ENCODE measurements at places on chromosomes 3 and 15. TPM values are rescaled to one million over a fixed set of nuclear protein-coding genes. Genes with fewer than 3 reads are reported as not detected.

FSIP1 gene
- 8.1 TPM for total RNA-seq

SERF2 gene
- 578 TPM for total RNA-seq

HCLS1 gene
- 0.45 TPM for total RNA-seq

SH3GL3 gene
- total RNA-seq = 1.4 TPM

SEMA3F gene
- total RNA-seq = 5.8 TPM

STAB1 gene
- total RNA-seq = 0.16 TPM

MCF2L2 gene
- 1.5 TPM for total RNA-seq

IGF2BP2 gene
- 141 TPM for total RNA-seq

CCDC80 gene
- total RNA-seq = 49.8 TPM

- no peak for DNase-seq
- no peaks in the 10 kb centered on the region for H3K27me3 ChIP-seq
- H3K4me3 ChIP-seq = no peak overlapping the region
Observed at GRCh38 chr3:12465836-12466225, 18.4 kb upstream of the TSEN2 start.

GRCh38 chr3:133712017-133712416 is 34.2 kb upstream of the TF start:
- no peak overlapping the region for H3K4me3 ChIP-seq
- no peak overlapping the region for H3K27ac ChIP-seq
- peaks cover 43% of the 10 kb centered on the region for H3K27me3 ChIP-seq
- DNase-seq = no peak

- no peak overlapping the region for H3K27ac ChIP-seq
- no peak overlapping the region for H3K4me3 ChIP-seq
Observed at GRCh38 chr3:12046406-12046805, 42.2 kb downstream of the SYN2 start.

DNA sequence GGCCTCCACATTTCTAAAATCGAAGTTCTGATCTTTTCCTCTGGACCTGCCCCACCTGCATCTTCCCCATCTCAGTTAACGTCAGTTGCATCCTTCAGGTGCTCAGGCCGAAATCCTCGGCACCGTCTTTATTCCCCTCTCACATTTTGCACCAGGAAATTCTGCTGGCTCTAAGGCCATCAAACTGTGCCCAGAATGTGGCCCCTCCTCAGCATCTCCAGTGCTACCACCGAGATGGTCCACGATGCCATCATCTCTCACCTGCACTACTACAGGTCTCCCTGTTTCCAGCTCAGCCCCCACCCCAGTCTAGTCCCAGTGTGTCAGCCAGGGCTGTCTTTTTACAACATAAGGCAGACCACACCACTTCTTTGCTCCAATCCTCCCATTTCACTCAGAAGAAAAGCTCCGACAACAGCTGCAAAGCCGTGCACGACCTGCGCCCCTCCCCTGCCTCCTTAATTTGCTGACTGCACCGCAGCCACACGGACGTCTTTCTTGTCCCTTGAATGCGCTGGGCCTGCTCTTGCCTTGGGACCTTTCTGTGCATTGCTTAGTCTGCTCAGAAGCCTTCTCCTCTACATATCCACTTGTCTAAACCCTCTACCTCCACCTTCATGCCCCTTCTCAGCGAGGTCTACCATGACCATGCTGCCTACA is 14.4 kb downstream of the MUC20 start:
- no peak overlapping the region for H3K27ac ChIP-seq
- no peaks in the 10 kb centered on the region for H3K27me3 ChIP-seq
- no peak overlapping the region for H3K4me3 ChIP-seq
- no peak for DNase-seq
- no peaks in the 10 kb centered on the region for H3K36me3 ChIP-seq

DNA sequence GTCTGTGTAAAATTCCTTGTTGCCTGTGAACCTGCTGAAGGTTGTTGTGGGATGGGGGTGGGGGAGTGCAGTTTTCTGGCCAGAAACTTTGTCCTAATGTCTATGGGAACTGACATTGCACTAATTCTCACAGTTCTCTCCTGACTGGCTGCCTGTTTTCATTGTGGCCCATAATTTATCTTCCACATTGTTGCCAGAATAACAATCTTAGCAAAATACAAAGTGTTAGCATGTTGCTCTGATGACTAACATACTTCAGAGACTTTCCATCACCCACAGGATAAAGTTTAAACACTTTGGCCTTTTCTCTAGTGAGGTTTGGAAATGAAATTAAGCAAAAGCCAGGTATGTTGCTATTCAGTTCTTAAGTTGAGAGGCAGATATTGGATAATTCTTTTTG is 81.4 kb upstream of the TBC1D5 start:
- no peaks in the 10 kb centered on the region for H3K27me3 ChIP-seq
- H3K4me1 ChIP-seq = no peaks in the 10 kb centered on the region
- H3K36me3 ChIP-seq = no peaks in the 10 kb centered on the region
- no peak overlapping the region for H3K4me3 ChIP-seq

DNA sequence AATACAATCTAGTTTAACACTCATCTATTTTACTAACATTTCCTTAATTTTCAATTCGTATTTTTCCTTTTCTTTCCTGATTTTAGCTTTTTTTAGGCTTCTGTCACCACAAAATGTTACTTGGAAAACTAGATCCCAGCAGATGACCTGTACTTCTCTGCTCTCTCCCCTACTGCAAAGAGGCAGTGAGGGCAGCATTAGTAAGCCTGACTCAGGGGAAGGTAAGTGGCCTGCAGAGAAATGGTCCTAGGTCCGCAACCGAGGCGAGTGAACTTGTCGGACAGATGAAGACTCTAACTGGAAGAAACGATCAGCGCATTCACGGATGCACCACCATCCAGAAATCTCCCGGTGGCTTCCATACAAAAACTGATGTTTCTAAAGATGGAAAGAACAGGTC is 20.4 kb downstream of the TMEM43 start:
- H3K4me1 ChIP-seq = peaks cover 22% of the 10 kb centered on the region
- no peak for DNase-seq
- H3K36me3 ChIP-seq = no peaks in the 10 kb centered on the region
- peak overlapping the region; percentile 7 for H3K27ac ChIP-seq
- H3K4me3 ChIP-seq = no peak overlapping the region

DNA sequence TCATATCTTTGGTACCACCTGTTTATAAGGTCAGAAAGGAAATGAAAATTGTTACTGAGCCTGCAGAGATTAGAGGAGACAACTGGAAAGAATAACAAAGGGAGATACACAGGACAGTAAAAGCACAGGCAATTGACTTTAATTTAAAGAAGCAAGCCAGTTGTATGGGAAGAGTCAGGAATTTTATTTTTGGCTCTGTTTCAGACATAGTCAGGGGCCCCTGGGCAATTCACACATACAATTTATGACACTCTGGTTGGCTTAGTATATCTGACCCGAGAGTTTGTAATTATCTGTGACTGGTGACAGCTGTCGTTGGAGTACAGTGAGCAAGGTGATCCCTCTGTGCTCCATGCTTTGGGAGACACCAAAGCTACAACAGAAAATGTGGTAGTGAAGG is 591.9 kb upstream of the NECTIN3 start:
- peaks cover 6% of the 10 kb centered on the region for H3K36me3 ChIP-seq
- no peak overlapping the region for H3K27ac ChIP-seq
- no peak overlapping the region for H3K4me3 ChIP-seq
- no peaks in the 10 kb centered on the region for H3K4me1 ChIP-seq
- no peaks in the 10 kb centered on the region for H3K27me3 ChIP-seq
- no peak for DNase-seq

DNA sequence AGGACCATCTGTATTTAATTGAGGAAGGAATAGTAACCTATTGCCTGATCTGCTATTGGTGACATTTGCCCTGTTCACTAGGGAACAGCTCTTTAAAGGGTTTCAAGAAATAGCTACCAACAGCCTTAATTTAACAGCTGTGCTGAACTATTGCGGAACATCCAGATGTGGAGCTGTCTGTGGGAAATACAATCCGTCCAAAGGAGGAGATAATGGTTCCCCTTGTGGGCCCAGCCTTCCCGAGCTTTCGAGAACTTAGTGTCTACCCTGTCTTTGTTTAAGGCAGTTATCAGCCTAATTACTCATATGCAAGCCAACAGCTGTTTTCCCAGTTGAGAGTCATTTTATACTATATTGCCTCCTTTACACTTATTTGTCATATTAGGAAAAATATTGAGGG is 398.6 kb downstream of the WDR72 start:
- no peak overlapping the region for H3K4me3 ChIP-seq
- H3K4me1 ChIP-seq = no peaks in the 10 kb centered on the region

DNA sequence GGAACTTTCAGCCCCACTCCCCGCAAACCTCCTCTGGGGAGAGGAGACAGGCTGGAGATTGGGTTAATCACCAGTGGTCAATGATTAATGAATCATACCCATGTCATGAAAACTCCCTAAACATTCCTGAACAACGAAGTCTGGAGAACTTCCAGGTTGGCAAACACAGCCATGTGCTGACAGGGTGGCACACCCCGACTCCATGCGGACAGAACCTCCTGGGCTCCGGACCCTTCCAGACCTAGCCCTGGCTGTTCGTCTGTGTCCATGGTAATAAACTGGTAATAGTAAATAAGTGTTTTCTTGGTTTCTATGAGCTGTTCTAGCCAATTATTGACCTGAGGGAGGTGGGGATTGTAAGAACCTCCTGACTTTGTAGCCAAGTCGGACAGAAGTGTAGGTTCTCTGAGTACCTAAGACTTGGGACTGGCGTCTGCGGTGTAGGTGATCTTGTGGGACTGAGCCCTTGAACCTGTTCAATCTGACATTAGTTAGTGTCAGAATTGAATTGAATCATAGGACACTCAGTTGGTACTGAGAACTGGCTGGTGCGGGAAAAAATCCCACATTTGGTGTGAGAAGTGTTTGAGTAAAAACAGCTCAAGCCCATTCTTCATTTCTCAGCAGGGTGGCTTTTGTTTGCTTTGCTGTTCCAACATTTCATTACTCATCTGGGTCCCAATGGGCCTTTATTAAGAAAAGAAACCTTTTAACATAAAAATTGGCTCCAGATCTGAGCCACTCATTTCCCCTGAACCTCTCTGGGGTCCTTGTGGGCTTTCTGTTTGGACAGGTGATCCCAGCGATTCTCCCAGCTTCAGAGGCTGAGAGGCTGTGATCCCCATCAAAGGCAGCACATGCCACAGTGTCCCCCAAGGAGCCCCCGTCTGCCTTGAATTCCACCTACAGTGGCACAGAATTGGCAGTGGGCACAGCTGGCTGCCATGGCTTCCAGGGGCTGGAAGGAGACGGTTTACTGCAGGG is 151.0 kb downstream of the TJP1 start:
- H3K36me3 ChIP-seq = no peaks in the 10 kb centered on the region
- H3K27me3 ChIP-seq = peaks cover 16% of the 10 kb centered on the region
- peaks cover 15% of the 10 kb centered on the region for H3K4me1 ChIP-seq
- no peak overlapping the region for H3K27ac ChIP-seq
- no peak for DNase-seq
- H3K4me3 ChIP-seq = peak overlapping the region; percentile 41

DNA sequence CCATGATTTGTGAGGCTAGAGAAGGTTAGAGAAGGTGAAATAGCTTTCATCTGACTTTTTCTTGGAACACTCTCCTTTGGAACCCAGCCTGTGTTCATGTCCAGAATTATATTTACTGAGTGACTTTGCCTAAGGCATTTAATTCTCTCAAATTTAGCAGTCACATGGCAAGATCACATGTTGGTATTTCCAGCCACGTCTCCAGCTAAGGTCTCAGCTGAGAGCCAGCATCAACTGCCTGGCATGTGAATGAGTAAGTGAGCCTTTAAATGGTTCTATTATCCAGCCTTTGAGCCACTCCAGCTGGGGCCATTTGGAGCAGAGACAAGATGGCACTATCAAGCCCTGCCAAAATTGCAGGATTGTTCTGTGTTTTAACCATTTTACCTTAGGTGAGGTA is 130.2 kb upstream of the SGO1 start:
- peaks cover 8% of the 10 kb centered on the region for H3K4me1 ChIP-seq
- DNase-seq = no peak
- H3K4me3 ChIP-seq = no peak overlapping the region
- peaks cover 5% of the 10 kb centered on the region for H3K27me3 ChIP-seq

GRCh38 chr3:166446291-166446690 is 609.1 kb upstream of the BCHE start:
- no peak overlapping the region for H3K4me3 ChIP-seq
- no peaks in the 10 kb centered on the region for H3K36me3 ChIP-seq
- no peak overlapping the region for H3K27ac ChIP-seq
- no peak for DNase-seq
- H3K27me3 ChIP-seq = no peaks in the 10 kb centered on the region

GRCh38 chr3:50885070-50885850 is 210.5 kb downstream of the DOCK3 start:
- H3K4me1 ChIP-seq = no peaks in the 10 kb centered on the region
- H3K4me3 ChIP-seq = no peak overlapping the region
- no peak overlapping the region for H3K27ac ChIP-seq
- no peaks in the 10 kb centered on the region for H3K27me3 ChIP-seq

DNA sequence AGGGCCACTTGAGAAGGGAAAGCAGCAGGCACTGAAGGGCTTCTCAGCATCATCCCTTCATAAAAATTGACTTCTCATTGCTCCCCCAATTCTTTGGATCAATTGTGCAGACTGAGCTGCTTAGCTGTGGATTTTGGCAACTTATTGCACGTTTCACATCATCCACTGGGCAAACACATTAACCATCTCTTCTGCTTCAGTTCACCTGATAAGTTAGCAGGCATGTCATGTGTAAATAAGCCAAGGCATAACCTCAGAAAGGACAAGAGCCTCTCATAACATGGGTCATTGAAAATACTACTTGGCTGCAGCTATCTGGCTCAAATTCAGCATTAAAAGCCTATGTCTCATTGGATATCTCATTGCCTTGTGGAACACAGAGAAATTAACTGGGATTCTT is 366.5 kb downstream of the LRRC3B start:
- no peaks in the 10 kb centered on the region for H3K36me3 ChIP-seq
- H3K27ac ChIP-seq = no peak overlapping the region
- no peak for DNase-seq
- H3K4me1 ChIP-seq = peaks cover 6% of the 10 kb centered on the region
- no peaks in the 10 kb centered on the region for H3K27me3 ChIP-seq

DNA sequence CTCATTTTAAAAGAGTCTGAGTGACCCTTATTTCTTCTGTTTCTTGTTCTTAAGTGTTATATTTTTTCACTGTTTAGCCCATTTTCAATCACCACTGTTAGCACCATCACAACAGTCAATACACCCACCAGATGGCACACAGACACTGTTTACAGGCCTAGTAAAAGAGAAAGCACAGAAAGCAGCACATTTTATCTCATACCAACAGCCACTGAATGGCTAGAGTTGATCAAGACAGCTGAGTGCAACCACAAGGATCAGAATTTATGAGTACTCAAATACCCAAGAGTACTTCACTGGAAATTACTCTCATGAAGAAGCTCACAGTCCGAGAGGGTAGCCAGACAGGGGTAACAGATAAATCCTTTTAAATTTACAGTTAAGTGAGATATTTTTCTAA is 127.0 kb downstream of the TFDP2 start:
- no peak for DNase-seq
- no peak overlapping the region for H3K27ac ChIP-seq
- H3K4me3 ChIP-seq = no peak overlapping the region

- no peak for DNase-seq
- no peak overlapping the region for H3K4me3 ChIP-seq
- H3K36me3 ChIP-seq = peaks cover 47% of the 10 kb centered on the region
- H3K4me1 ChIP-seq = no peaks in the 10 kb centered on the region
- no peak overlapping the region for H3K27ac ChIP-seq
- no peaks in the 10 kb centered on the region for H3K27me3 ChIP-seq
Observed at GRCh38 chr15:88529021-88529630, 17.4 kb downstream of the DET1 start.
